Activated CD4-positive, alpha-beta T cell treated with anti-CD3 and anti-CD28 coated beads for 4 hours (primary cell): ENCODE measurements at places on chromosomes 2 and 18.
A peak's percentile ranks its signal among the peaks of the same experiment; 100 is the strongest.

DNA sequence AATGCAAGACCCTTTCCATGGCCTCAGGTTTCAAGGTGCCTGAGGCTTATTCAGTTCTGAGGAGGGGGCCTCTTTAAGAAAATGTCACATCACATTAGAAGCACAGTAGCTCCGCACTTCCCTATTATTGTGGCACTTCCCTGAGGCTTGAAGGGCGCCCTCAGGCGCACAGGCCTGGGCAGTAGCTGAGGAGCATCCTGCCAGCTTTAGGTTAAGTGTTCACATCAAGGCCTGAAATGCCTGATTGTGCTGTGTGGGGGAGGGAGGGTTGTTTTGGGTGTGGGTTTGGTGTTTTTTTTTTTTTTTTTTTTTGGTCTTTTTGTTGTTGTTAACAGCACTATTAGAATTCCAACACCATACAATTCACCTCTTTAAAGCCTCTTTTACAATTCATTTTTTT, 107.9 kb downstream of the CABLES1 start:
- no peak for DNase-seq

DNA sequence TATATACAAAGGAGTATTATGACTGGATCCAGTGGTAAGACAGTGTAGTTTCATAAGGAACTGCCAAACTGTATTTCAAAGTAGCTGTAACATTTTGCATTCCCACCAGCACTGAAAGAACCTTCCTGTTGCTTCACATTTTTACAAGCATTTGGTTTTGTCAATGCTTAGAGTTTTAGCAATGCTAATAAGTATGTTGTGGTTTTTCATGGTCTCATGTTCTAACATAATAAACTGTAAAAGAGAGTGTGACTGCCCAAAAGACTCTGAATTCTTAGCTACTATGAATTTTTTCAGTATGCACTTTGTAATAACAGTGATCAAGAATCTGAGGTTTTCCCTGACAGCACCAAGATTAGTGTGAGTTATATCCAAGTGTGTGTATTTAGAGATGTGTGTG, 604.2 kb downstream of the XIRP2 start:
- no peak for DNase-seq

DNA sequence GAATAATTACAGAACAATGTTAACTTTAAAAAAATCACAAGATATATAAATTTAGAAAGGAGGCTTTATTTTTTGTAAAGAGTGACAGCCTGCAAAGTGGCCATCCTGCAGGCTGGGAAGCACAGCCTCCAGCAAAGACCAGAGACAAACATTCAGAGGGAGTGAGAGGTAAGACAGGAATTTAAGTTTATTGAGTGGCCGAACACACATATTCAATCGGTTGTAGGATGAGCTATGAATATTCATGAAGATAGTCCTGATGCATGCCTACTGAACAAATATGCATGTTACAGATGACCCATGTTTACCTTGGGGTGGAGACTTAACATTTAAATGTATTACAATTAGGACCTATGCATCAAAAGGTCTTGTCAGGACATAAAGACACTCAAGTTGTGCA, 33.4 kb upstream of the HNRNPA3 start:
- DNase-seq = no peak

DNA sequence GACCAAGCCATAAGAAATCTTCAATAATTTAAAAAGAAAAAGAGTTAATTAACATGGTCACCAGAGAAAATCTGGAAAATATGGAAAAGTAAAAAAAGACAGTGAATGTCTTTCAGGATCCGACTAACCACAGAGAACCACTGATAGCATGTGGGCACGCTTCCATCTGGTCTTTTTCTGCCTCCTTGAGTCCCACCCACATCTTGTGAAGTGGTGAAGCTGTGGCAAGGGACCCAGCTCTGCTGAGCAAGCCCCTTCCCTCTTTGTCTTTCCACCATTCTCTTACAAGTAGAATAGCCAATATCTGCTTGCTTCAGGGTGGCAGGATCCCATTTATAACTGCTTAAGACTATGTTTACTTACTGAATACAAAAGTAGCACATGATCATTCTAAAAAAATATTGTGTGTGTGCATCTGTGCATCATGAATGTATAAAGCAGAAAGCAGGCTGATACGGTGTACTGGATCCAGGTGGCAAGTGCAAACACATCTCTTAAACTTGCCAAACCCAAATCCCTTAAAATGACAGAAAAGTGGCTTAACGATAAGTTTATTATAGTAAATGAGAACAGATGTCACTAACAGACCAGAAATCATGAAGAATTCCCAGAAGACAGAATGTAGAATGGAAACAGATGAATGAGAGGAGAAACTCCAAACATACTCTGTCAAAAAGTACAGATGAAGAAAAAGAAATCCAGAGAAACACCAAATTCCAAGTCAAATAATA, 52.3 kb downstream of the FOXI3 start:
- no peak for DNase-seq

DNA sequence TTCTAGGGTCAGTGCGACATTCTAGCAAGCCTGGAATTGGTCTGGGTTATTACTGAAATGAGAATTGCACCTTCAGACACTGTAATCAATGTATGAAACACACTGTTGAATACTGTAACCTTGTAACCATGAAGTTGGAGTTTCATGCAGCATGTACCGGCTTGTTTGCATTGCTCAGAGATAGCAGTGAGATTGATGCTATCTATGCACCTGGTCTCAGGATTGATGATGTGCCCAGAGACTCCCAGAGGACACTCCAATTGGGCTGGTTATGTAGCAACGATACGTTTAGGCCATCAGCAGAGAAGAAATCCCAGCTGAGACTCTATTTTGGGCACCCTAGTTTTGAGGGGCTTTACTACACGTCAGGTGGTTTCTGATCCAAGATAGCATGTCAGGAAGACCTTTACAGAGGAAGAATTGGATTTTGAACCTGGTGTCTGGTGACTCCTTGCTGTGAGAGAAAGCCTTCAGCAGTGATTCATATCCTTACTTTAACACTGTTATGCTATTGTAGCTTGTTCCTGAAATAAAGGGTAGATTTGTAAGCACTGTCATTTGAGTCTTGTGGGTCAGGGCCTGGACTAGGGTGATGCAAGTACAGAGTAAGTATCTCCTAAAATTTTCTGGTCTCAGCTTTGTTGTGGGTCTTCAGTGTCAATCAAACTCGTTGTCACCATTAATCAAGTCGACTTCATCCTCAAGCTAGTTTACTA, 305.1 kb upstream of the GULP1 start:
- DNase-seq = no peak

GRCh38 chr18:32366586-32367538, 103.8 kb downstream of the GAREM1 start:
- no peak for DNase-seq

GRCh38 chr2:10646153-10646552, 43.6 kb downstream of the NOL10 start:
- DNase-seq = no peak

DNA sequence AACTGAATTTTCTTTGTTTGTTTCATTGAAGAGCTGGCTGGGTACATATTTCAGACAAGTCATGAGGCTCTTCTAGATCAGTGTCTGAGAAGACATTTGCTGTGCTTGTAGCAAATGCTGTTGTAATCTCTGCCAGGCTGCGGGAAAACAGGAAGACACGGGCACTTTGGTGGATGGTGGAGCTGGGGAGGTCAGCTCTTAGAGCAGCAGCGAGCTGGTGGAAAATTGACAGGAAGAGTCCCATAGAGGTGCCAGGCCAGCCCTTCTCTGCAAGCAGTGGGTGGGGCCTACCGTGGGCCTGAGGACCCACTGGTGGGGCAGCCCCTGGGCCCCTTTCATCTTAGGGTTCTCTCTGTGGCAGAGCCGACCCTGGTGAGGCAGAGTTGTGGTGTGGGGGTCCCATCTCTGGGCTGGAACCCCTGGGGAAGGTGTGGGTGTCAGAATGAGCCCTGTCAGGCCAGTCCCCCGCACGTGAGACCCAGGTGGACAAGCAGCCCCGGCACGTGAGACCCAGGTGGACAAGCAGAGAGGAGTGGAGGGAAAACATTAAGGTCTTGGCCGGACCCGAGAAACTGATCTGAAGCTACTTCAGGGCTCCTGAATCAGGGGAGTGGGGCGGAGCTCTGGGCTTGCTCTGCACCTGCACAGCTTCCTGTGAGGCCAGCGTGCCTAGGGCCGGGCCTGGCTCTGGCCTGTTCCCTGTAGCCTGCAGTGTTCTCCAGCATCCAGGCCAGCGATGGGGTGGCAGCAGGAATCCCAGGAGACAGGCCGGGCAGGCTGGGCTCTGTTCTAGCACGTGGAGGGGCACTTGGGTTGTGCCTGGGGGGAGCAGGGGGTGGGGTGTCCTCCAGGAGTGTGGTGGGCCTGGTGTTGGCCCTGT, 273.5 kb upstream of the HDAC4 start:
- no peak for DNase-seq

DNA sequence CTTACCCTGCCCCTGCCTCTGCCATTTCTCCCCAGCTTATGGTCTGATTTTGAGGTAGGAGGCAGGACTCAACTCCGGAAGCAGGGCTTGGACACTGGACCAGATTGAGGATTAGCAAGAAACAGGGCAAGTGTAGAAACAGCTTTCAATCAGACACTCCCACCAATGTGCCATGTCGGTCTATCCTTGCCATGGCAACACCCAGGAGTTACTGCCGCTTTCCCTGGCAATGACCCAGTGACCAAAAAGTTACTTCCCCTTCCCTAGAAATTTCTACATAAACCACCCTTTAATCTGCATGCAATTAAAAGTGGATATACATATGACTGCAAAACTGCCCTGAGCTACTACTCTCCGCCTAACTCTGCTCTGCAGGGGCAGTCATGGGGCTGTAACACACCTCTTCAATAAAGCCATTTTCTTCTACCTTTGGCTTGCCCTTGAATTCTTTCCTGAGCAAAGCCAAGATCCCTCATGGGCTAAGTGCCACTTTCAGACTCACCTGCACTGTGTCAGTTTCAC, 156.7 kb downstream of the LPIN1 start:
- DNase-seq = no peak

GRCh38 chr18:50776383-50776782, 43.4 kb downstream of the MRO start:
- no peak for DNase-seq

- DNase-seq = peak; percentile 48
Observed at GRCh38 chr2:68185541-68186164, 28.0 kb downstream of the PNO1 start.

DNA sequence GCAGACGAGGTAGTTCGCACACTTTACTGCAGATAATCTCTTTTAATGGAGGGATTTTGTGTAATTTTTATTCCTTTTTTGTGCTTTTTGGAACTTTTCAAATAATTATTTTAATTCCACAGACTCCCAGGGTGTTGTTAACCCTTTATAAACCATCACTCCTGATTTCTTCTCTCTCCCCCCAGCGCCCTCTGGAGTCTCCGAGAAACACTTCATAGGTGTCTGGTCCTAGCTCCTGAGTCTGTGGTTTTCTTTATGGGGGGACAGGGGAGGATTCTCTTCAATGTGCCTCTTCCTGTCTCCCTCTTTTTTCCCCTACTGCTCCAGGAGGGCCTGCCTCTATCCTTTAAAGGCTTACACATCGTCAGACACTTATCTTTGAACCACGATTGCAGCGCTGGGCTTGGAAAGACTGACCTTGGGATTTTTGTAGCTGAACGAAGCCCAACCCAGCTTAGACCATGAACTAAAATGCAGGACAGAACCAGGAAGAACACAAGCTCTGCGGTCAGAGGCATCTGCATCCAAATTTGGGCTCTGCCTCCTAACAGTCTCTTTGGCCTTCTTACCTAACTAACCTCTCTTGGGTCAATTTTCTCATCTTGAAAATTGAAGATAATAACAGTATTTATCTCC, 7.1 kb upstream of the PKDCC start:
- DNase-seq = no peak

GRCh38 chr2:16332681-16333557, 332.7 kb downstream of the CYRIA start:
- no peak for DNase-seq

- DNase-seq = no peak
Observed at GRCh38 chr2:140786585-140786984, 1344.2 kb downstream of the LRP1B start.

- no peak for DNase-seq
Observed at GRCh38 chr2:217593732-217594131, 409.1 kb downstream of the TNS1 start.

GRCh38 chr2:167411367-167411766, 523.1 kb downstream of the XIRP2 start:
- no peak for DNase-seq

- DNase-seq = peak; percentile 64
Observed at GRCh38 chr2:29115797-29116781, 874 bp downstream of the CLIP4 start.

DNA sequence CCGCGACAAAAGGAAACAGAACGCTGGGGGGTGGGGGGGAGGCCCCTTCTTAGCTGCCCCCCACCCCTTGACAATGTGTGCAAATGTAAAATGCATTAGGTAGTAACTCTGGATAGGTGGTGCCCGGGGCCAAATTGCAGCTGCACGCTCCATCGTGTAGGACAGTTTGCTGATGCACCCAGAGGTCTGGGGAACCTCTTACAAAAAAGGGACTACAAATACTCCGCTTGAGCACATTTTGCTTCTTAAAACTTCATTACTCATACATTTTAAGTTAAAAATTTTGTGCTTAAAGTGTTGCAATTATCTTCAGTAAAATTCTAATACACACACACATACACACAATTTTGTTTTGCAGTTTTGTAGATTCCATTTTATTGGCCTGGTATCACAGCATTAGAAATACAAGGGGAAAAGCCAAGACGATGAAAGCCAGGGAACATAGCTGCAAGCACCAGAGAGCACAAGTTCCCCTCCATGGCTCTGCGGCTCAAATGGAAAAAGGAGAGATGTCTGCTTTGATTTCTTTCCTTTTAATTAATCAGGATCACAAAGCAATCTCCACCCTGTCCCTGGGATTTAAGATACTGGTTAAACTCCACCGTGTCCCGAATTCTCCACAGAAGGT, 582.1 kb downstream of the ZEB2 start:
- DNase-seq = no peak

DNA sequence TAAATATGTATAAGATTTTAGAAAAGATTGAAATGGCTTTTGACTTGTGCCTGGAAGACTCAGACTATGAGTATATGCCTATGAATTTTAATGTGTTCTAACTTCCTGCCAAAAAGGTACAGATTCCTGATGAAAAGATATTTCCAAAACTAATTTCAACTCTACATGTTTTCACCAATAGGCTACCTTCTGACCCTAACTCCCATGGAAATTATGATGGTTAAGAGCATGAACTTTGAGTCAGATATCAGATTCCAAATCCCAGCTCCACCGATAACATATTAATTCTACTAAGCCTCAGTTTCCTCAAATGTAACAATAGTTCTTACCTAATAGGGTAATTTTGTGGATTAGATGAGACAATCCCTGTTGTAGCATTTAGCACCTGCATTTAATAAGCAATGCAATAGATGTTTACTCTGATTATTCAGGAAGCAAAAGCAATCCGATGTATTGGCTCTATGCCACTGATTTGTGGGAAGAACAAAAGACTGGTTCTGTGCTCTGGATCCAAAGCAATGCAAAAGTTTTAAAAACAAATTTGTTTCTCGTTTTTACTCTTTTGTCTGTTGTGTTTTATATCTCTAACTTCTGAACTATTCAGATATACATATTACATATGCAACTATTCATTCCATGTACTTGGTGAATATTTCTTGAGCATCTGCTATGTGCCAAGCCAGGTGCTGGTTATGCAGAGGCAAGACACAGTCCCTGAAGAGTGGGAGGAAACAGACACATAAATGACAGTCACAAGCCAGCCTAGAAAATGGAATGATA, 115.4 kb downstream of the GATA6 start:
- no peak for DNase-seq
